ENCODE measurements at places on chromosomes 5 and 9.

- no peak for DNase-seq
Measured at GRCh38 chr9:34311499-34312185, 17.4 kb downstream of the KIF24 start.

- DNase-seq, result no peak
Measured at GRCh38 chr9:17476401-17476800, 102.5 kb upstream of the SH3GL2 start.

GRCh38 chr9:81861644-81862043 is 66.6 kb upstream of the SPATA31D4 start:
- DNase-seq, result no peak

- no peak for DNase-seq
Measured at GRCh38 chr5:153676406-153676805, 185.9 kb downstream of the GRIA1 start.

GRCh38 chr9:11199335-11199734 is 586.5 kb upstream of the PTPRD start:
- DNase-seq, result no peak

GRCh38 chr5:125005266-125005665 is 258.8 kb upstream of the ZNF608 start:
- DNase-seq, result no peak

DNA sequence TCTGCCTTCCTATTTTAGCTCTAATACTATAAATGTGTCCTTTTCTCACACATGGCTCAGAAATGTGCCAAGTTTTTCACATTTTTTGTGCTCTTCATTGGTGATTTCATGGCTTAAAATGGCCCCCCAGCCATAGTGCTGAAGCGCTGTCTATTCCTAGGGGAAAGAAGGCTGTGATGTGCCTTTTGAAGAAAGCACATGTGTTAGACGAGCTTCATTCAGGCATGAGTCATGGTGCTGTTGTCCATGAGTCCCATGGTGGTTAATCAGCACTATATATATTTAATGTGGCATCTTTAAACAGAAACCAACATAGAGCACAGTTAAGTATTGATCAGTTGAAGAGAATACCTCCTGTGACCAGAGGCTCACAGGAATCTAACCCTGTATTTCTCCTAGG is 55.8 kb downstream of the PDE8B start:
- DNase-seq, result no peak

GRCh38 chr5:59245198-59245597 is 648.3 kb downstream of the PDE4D start:
- DNase-seq, result no peak

GRCh38 chr5:93577854-93578812 is 2.9 kb downstream of the NR2F1-AS1 start:
- DNase-seq, result no peak

Measured in HT-29 (cell line).